GM10248 (cell line): ENCODE measurements at places on chromosomes 2 and 18.
A peak's percentile ranks its signal among the peaks of the same experiment; 100 is the strongest.

DNA sequence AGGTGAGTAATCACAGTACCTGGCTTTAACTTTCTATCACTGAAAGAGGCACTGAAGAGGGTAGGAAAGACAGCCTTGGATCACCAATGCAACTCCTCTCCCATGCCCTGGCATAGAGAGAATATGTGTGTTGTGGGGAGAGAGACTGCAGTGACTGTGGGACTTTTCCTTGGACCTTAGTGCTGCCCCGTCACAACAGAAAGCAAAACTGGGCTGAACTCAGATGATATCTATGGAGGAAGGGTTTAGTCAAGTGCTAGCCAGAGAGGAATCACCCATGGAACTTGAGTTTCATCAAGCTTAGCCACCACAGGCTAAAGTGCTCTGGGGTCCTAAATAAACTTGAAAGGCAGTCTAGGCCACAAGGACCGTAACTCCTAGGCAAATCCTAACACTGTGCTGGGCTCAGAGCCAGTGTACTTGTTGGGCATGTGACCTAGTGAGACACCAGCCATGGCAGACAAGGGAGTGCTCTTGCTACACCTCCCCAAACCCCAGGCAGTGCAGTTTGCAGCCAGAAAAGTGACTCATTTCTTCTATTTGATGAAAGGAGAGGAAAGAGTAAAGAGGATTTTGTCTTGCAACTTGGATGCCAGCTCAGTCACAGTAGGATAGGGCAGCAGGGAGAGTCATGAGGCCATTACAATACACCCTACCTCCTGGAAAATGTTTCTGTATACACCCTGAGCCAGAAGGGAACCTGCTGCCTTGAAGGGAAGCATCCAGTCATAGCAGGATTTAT is 105.8 kb upstream of the SPOPL start:
- DNase-seq = no peak

- DNase-seq = no peak
These were observed 18.2 kb downstream of the ACSL3 start for GRCh38 chr2:222878877-222879603.

GRCh38 chr18:28078849-28079248 is 98.1 kb downstream of the CDH2 start:
- DNase-seq = no peak

GRCh38 chr2:15682354-15682753 is 90.7 kb downstream of the DDX1 start:
- no peak for DNase-seq

DNA sequence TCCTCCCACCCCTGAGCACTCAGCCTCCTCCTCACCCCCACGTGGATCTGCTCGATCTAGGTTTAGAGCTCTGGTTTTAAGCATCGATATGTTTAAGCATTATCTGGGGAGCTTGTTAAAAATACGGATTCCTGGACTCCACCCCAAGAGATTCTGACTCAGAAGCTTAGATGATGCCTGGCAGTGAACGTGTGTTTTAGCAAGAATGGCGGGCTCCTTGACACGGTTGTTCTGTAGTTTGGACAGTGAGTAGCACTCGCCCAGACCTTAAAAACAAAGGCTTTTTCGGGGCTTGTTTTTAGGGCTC is 47.3 kb downstream of the LDLRAD4 start:
- DNase-seq = no peak

DNA sequence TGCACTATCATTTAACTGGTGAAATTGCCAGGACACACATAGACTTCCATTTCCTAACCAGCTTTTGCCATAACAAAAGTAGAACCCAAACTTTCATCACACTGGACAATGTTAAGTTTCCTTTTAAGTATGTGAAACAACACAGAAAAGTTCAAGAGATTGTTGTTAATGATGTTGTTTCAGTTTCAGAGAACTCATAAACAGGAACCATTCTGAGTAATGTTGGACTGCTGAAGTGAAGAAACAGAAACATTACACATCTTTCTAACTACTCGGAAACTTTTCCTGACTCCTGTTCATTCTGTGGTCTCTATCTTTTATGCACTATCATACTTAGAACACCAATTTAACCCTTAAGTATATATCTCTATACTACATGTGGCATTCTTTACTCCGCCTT is 179.2 kb downstream of the RIT2 start:
- no peak for DNase-seq

GRCh38 chr2:86441882-86442641 is 891 bp downstream of the KDM3A start:
- DNase-seq = peak; percentile 40

DNA sequence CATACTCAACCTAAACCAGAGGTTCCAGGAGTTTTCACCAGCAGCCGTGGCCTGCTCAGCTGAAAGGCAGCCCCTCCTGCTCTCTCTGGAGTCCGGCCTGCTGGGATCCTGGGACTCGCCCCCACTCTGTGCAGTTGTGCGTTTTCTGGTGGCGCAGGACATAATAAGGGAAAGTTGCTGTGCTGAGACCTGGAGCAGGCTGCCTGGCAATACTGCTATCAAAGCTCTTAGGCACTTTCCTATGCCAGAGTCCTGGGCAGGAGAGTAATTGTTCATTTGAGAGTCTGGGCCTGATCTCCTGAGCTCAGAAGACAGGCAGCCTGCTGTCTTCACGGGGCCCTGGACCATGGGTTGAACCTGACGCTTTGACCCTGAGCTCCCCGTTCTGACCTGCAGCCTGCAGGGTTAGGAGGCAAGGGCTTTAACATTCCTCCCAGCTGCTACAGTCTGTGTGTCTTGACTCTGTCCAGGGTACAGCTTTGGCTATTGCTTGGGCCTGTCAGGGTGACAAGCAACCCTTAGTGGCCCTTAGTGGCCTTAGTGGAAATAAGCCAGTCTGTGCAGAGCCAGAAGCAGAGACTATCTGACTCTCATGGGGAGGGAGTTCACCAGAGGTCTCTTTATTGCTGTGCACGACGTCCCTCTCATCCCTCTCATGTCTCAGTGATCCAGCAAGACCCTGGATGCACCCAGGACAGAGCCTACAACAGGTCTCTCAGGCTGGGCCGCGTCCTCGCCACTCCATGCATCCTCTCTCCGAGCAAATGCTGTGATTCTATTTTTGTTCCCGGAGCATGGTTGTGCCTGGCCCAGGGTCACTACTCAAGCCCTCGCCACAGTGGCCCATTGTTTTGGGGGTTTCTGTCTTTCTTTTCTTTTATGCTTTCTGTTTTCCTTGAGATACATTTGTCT is 60.6 kb downstream of the ACKR3 start:
- DNase-seq = no peak

- no peak for DNase-seq
These were observed 25.5 kb upstream of the DYNC2LI1 start for GRCh38 chr2:43748333-43748732.

GRCh38 chr2:168649105-168649504 is 153.3 kb upstream of the NOSTRIN start:
- DNase-seq = no peak

DNA sequence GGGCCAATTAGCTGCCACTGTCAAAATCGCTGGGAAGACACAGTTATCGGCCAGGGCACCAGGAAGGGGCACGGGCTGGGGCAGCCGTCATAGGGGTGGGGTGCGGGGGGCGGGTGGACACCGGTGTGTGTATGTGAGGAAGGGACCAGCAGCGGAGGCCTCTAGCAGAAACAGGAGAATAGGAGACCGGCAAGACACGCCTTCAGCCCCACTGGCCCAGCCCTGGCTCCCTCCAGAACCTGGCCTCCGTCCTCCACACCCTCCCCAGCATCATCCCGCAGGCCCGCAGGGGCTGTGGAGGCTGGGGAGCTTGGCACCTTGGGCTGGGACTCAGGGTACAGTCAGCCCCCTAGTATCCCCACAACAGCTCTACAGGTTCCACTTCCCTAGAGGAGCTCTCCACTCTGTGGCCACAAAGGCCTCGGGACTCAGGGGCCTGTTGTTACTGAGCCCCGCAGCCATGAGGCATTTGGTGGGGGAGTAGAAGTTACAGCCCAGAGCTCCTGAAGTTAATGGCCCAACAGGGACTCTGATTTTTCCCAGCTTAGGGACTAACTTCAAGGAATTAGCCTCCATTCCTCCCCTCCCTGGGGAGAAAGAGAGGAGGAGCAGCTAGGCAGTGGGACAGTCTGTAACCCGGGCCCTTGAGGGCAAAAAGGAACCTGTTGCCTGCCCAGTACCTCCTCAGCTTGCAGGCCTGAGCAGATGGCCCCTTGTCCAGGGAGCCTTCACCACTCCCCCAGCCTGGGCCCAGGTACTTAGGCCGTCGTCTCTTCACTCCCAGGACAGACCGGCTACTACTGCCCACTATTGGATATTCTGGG is 19.9 kb downstream of the SH2D6 start:
- DNase-seq = no peak

DNA sequence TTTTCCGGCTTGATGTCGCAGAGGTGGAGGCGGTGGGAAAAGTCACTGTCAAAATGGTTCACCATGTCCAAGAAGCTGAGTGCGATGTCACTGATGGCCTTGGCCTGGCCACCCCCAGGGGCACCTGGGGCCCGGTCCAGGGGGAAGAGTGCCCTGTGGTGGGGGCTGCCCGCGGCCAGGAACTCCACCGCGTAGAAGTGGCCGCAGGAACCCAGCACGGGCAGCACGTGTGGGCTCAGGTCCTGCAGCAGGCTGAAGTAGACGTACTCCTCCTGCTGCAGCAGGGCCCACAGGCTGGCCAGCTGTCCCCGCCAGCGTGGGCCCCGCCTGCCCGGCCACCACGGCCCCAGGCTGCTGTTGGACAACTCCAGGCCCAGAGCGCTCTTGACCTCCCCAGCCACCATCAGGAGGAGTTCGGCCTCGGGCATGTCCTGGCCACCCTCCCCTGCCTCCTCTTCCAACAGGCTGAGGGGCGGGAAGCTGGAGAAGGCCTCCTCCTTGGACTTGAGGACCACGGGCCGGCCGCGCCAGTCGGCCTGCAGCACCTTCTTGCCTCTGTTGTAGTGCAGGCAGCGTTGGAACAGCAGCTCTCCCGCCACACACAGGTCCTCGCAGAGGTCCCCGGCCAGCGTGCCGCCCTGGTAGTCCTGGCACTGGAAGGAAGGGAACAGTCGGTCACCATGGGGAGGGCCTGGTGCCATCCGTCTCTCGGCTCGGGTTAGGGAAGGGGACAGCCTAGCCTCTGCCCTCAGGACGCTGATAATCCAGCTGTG is 10.3 kb downstream of the DIPK1C start:
- DNase-seq = no peak

DNA sequence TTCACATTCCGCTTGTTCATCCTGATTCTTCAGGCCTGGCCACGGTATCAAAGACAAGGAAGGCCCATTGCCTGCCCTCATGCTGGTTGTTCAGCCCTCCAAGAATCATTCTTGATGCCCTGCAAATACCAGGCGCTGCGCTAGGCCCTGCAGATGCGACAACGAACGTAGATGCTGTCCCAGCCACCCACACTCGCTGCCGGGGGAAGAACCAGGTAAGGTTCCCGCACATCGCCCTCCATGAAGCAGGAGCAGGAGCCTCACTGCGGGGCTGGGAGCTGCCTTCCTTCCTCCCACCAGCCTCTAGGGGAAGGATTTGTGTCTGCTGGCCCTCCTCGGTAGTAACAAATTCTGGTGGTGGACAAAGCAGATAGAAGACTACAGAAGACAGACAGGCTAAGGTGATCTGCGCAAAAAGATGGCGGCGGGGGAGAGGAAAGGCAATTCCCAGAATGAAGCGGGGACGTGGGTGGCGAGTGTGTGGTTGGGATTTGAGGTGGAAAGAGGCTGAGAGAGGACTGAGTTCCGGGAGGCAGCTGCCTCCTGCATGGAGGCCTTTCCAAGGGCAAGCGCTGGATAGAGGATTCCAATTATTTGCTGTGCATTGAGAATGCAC is 19.8 kb upstream of the GPR55 start:
- no peak for DNase-seq

GRCh38 chr2:28164280-28164801 is 228.3 kb upstream of the FOSL2 start:
- DNase-seq = no peak

DNA sequence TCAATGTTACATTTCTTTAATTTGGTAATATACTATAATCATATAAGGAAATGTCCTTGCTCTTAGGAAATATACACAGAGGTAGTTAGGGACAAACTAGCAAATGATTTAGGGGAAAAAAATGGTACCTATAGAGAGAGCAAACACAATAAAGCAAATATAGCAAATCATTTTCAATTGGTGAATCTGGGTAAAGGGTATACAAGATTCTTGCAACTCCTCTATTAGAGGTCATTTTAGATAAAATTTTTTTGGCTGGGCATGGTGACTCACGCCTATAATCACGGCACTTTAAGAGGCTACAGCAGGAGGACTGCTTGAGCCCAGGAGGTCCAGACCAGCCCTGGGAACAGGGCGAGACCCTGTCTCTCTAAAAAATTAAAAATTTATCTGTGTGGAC is 44.4 kb downstream of the STRN start:
- no peak for DNase-seq

GRCh38 chr18:33432857-33433256 is 7.7 kb downstream of the CCDC178 start:
- DNase-seq = no peak

DNA sequence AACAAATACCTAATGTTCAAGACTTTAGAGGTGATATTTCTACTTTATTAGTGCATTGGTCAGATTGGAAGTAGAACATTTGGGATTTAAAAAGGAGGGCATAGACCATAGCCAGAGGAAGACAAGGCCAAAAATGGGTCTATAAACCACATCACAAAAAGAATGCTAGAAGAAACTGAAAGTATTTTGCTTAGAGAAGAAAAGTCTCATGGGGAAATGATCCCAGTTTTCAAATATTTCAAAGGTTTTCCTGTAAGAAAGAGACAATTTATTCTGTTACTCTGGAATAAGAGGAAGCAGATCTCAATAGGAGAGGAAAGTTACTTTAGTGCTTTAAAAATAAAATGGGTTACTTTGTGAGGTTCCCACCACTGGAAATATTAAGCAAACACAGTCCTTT is 341.4 kb downstream of the TNS1 start:
- no peak for DNase-seq

GRCh38 chr2:219368690-219369191 is 19.0 kb downstream of the DNPEP start:
- no peak for DNase-seq

- DNase-seq = peak; percentile 12
These were observed 98.7 kb downstream of the PLA2R1 start for GRCh38 chr2:159963700-159964099.

GRCh38 chr18:71327441-71327840 is 1038.6 kb downstream of the SOCS6 start:
- no peak for DNase-seq

DNA sequence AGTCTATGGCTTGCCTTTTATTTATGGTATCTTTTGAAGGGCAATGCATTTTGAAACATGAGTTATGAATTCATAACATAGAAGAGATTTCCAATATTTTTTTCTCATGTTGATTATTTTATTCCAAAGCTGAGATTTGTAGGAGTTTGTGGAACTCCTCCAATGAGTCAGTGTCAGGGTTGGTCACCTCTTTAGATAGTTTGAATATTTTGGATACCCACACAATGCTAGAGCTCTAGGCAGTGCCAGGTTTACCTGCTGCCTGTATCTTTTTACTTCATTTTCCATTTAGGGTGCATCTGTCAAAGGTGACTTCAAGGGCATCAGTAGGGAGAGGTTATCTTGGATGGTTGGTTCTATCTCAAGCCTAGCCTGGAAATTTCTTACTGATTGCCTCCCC is 152.7 kb downstream of the CERS6 start:
- no peak for DNase-seq
